ENCODE measurements at places on chromosomes 2 and 18.

GRCh38 chr18:9688036-9688741, 19.9 kb upstream of the RAB31 start:
- no peak for DNase-seq

- DNase-seq, result no peak
Observed at GRCh38 chr18:34802959-34803358, 92.9 kb downstream of the DTNA start.

GRCh38 chr2:159148901-159149300, 137.6 kb downstream of the WDSUB1 start:
- DNase-seq, result no peak

DNA sequence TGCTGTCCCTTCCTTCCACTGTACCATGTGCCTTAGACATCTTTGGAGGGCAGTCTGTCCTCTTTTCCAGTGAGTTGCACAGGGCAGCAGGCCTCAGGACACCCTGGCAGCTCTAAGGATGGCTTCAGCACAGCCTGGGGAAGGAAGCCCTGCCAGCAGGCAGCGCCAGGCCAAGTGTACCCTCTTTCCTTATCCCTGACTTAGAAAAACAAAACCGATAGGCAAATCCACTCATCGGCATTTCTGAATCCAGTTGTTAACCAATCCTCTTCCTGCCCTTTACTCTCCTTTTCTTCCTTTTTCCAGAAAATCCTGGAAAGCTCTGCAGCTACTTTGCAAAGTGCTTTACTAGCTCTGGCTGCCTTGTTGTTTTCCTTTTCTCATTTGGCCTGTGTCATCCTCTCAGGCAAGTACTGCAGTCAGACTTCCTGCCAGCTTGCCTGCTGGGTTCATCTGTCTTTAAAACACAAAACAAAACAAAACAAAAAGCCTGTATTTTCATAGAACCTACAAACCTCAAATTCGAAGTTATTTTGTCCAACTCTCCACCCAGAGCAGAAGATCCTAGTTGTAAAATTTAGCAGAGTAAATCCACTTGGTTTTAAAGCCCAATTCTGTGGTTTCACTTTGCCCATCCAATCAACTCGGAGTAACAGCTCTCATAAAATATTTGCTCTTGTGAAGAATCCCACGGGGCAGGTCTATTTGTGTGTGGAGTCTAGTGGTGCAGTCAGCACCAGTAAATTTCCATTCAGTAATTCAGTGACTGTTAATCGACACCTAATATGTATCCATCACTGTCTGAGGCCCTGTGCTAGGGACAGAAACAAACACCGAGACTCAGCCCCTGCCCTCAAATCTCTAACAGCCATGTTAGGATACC, 45.2 kb downstream of the PCBP1 start:
- peak; percentile 75 for DNase-seq

GRCh38 chr2:110748489-110748867, 16.1 kb downstream of the ACOXL start:
- peak; percentile 93 for DNase-seq

- no peak for DNase-seq
Observed at GRCh38 chr2:38233231-38233983, 143.7 kb downstream of the ATL2 start.

- no peak for DNase-seq
Observed at GRCh38 chr2:223203971-223204929, 152.3 kb downstream of the KCNE4 start.

DNA sequence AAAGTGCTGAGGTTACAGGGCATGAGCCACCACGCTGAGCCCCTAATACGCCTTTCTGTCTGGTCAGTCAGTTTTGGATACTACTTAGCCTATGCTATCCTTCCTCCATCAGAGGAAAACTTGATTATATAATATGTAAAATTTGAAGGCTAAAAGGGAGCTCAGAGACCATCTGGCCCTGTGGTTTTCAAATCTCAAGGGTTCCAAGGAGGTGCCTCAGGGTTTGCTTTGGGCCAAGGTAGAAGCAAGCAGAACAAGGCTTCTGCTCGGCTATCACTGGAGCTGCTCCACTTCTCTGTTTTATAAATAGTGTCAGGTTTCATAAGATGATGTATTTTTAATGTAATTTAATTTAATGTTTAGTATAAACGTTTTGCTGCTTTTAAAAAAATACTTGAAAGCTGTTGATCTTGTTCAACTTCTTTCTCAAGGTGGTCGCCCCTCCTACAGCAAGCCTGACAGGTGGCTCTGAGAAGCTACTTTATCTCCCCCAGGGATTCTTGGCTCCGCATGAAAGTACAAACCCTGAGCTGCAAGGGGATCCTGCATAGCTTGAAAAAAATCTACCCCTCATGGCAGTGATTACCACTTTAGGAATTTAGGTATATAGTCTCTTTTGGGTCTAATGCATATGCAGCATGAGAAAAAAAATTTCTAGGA, 290.3 kb downstream of the CNTNAP5 start:
- no peak for DNase-seq

- DNase-seq, result no peak
Observed at GRCh38 chr18:51288582-51288981, 91.1 kb upstream of the MEX3C start.

DNA sequence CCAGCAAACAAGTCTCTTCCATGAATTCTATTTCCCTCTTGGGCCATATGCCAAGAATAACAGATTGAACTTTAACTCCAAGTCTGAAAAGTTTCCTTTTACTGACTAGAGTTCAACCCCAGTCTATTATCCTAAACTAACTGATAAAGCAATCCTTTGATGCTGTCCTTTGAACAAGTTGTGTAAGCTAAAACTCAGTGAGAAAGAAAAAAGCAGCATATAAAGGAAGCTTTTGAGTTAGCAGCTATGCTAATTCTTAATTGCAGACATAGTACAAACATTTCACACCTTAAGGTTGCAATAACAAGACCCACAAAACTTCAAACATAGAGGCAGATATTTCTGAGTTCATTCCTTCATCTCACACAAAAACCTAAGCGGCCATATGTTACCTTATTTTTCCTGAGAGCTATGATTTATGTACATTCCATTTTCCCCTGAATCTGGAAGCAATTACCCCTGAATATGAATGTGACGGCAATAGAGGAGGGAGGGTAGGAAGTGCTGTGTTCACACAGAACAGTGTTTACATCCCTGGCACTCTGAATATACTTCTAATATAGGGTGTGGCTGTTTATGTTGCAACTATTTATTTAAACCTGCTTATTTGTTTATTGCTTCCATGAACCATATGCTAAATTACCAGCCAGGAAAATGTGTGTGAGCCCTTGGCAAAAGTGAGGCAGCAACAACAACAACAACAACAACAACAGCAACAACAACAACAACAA, 180.6 kb downstream of the IRS1 start:
- DNase-seq, result no peak

GRCh38 chr2:96340493-96341414, 5.2 kb downstream of the NCAPH start:
- DNase-seq, result peak; percentile 80

- no peak for DNase-seq
Observed at GRCh38 chr2:223247136-223247535, 195.1 kb downstream of the KCNE4 start.

DNA sequence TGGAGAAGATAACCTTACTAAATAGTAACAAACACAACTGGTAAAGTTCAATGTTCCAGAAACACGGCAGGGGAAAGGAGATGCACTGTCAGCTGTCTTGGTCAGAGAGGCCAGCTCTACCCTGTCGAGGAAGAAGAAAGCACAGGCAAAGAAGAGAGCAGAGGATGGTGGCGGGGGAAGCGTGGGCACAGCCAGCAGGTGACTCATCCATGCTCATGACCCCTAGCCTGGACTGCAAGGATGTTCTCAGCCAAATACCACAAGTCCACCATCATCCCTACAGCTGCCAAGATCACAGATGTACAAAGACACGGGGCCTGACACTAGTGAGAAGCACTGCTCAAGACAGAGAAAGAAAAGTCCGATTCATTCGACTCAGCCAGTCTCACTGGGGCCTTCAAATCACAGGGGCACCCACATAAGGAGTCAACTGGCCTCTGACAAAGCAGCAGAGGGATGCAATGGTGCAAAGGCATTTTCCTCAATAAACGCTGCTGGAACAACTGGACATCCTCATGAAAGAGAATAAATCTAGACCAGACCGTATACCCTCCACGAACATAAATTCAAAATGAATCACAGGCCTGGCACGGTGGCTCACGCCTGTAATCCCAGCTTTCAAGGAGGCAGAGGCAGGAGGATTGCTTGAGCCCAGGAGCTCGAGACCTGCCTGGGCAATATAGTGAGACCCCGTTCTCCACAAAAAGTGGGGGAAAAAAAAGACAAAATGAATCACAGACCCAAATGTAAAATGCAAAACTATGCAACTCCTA, 5.6 kb downstream of the DTYMK start:
- DNase-seq, result no peak

DNA sequence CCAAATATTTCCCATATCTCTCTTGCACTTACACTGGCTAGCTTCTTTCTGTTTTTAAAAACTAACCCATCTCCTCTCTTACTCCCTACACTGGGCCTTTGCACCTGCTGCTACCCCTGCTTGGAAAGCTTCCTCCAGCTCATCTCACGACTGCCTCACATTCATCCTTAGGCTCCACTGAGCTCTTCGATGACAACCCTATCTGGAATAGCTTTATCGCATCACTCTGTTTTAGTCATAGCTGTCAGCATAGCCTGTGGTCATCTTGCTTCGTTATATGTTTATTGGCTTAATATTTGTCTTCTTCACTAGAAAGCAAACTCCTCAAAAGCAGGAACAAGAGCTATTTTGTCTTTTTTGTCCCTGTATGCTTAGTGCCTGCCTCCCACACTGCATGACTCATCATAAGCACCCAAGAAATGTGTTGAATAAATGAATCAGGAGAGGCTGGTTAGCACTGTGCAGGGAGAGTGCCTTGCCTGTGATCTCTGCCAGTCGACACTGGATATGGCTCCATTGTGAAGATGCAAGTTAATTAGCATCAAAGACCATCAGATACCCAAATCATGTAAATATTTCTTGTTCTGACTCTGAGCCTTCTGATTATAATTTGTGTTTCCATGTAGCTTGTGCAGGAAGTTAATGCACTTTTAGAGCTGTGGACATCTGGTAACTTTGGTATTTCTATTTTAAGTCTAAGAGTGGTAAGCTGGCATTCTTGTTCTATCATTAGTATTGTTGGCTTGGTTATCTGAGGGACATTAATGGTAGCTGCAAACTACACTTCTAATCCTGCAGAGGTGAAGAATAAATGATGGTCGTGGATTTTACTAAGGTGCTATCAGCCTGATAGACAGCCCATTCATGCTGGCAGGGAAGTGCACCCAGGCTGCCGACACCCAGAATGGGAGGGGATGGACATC, 10.3 kb upstream of the DYTN start:
- DNase-seq, result no peak

DNA sequence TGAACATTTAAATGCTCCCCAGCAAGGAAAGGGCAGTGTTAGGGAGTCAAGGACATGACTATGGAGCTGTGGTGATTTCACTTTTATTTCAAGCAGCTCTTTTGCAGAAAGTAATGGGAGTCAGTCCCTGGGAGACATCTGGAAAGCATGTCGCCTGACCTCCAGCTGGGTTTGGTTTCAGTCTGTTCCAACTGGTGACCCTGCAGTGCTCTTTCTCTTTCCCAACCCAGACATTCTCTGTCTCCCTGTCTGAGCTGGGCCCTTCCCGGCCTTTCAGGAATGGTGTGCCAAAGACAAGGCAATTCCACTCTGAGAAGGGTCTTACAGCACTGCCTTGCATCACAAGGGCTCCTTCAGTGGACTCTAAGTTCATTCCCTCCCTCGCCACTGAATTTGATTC, 323.2 kb downstream of the OSR1 start:
- DNase-seq, result no peak

DNA sequence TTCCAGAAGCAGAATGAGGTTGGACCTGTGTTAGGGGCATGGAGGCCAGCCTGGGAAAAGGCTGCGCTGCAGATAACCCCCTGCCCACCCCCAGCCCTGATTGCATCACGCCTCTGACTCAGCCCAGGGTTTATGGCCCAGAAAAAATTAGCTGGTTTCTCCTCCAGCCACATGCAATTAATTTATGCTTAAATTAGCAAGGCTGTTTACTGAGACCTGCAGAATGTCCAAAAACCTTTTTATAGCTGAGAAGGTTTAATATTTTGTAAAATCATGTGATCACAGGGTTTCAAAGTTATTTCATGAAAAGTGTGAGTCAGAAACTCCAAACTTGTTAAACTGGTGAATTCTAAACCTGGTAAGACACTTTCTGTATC, 123.1 kb upstream of the HDAC4 start:
- DNase-seq, result no peak

GRCh38 chr2:212908682-212909435, 242.6 kb downstream of the IKZF2 start:
- no peak for DNase-seq

DNA sequence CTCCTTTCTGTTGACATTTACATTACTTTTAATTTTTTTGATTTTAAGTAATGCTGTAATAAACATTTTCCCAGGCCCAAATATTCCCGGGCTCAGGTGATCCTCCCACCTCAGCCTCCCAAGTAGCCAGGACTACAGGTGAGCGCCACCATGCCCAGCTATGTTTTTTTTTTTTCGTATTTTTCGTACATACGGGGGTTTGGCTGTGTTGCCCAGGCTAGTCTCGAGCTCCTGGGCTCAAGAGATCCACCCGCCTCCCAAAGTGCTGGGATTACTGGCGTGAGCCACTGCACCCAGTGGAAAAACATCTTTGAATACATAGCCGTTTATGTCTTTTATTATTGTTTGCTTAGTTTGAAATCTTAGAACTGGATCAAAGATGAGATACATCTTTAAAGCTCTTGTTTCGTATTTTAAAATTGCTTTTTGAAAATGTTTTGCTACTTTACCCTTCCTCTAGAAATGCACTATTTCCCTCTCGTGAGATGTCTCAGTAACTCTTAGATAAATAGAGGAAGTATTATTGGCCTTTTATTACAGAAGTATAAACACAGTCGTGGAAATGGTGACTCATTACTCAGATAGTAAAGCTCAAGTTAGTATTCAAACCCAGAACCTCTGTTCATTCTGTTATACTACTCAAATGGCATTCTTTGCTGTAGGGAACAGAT, 2.4 kb downstream of the SMCHD1 start:
- DNase-seq, result peak; percentile 65

- DNase-seq, result no peak
Observed at GRCh38 chr2:176643646-176644045, 374.4 kb downstream of the MTX2 start.

DNA sequence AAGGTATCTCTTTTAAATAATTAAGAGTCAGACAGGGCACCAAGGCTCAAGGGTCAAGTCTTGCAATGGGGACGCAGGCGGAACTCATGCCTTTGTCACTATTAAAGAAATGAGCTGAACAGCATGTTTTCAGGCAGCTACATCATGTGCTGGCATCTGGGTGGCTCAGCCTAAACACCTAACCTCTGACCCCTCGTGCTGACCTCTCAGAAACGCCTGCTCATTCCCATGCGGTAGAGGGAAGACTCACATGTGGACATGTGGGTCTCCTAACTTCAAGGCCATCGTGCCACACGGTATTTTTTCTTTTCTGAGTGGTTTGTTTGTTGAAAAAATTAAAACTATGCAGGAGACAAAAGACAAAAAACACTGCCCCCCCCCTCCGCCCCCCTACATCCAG, 31.3 kb downstream of the CYP27C1 start:
- DNase-seq, result no peak

- no peak for DNase-seq
Observed at GRCh38 chr2:1803217-1804110, 59.1 kb upstream of the PXDN start.
